ENCODE measurements at places on chromosomes 3 and 15.

DNA sequence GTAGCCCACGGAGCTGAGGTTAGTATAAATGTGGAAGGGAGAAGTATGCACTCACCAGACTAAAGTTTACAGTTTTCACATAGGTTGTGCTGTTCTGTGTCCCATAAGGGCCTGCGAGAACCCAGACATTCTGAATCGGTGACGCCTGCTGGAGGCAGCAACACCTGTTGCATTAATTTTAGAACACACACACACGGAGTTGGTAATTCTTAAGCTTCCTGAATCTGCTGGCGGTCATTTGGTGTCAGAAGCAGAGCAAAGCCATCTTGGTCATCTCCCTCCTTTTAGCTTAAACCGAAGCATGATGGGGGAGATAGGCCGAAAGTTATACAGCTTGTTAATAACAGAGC lies 41.1 kb upstream of the AP3B2 start:
- DNase-seq, result no peak

DNA sequence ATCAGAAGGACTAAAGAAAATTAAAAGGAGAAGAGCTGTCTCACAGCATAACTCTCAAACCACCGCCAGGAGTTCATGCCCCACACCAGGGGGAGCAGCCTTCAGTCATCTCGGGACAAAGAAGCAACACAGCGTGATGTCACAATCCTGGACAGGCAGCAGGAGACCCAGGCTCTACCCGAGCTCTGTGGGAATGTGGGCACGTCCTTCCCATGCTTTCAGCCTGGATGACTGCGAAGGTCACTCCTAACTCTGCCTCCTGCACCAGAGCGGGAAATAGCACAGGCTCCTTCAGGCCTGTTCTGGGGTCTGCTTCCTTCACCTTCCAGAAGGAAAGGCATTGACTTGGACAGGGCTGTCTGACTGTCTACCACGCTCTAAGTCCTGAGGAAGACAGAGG lies 31.3 kb downstream of the NOX5 start:
- peak; percentile 64 for DNase-seq

- peak; percentile 57 for DNase-seq
Observed at GRCh38 chr15:71443538-71443937, 328.3 kb downstream of the THSD4 start.

GRCh38 chr3:29683018-29683993 lies 402.4 kb downstream of the RBMS3 start:
- DNase-seq, result no peak

- no peak for DNase-seq
Observed at GRCh38 chr15:81419332-81419943, 45.4 kb upstream of the TMC3 start.

GRCh38 chr3:16916840-16917239 lies 32.1 kb downstream of the PLCL2 start:
- no peak for DNase-seq

- peak; percentile 82 for DNase-seq
Observed at GRCh38 chr15:90219421-90220141, 14.2 kb downstream of the CIB1 start.

- no peak for DNase-seq
Observed at GRCh38 chr3:107251819-107252218, 125.4 kb upstream of the CCDC54 start.

DNA sequence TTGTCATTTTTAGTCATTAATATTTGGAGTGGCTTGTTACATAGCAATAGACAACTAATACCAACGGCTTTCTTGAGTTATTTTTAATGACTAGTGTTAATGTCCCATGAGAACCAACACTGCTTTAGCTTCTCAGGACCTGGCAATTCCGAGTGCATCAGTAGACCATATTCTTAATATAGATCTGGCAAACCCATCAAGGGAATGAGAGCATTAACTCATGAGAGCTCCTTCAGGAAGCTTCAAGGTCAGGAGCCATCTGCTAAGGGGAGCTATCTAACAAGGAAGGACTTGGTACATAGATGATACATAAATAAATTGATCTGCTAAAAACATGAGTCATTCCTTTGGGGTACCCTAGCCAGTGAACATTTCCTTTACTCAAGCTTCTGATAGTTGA lies 122.6 kb upstream of the EPHA3 start:
- DNase-seq, result no peak

- DNase-seq, result no peak
Observed at GRCh38 chr3:44902628-44903027, 28.2 kb downstream of the TGM4 start.

- no peak for DNase-seq
Observed at GRCh38 chr3:148253713-148254112, 444.0 kb upstream of the AGTR1 start.

GRCh38 chr15:77839456-77839855 lies 206.7 kb upstream of the LINGO1 start:
- no peak for DNase-seq

GRCh38 chr3:42148982-42149432 lies 57.9 kb downstream of the TRAK1 start:
- peak; percentile 86 for DNase-seq

DNA sequence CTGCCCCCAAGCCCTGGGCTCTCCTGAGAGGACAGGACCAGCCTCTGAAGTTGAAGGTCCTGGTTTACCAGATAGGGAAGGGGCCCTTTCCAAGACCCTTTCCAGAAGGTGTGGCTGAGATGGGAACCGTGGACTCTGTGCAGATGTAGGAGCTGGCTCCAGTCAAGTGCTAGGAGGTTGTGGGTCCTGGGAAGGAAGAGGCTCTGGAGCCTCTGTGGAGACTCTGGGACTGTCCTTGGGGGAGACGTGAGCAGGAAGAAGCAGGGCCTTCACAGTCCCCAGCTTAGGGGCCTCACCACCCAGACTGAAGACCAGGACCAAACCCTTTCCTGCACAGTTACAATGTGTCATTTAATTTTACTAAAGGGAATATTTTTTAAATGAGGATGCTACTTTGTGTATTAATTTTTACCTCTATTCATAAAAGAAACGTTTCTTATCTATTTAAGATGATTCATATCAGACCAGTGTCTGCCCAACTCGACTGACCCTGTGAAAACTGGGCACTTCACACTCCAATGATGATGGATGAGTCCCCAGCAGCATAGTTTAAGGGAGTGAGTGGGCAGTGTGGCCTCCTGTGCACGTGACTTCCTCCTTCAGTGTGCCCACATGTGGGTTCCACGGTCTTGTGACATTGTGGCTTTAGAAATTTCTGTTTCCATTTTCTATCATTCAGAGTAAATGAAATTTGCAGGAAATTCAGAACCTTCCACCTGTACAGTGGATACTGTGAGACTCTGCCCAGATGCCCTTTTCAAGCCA lies 10.9 kb downstream of the CCR5AS start:
- DNase-seq, result no peak

GRCh38 chr3:143045639-143046038 lies 44.3 kb downstream of the U2SURP start:
- no peak for DNase-seq

GRCh38 chr3:62835554-62836236 lies 39.5 kb downstream of the CADPS start:
- DNase-seq, result no peak

DNA sequence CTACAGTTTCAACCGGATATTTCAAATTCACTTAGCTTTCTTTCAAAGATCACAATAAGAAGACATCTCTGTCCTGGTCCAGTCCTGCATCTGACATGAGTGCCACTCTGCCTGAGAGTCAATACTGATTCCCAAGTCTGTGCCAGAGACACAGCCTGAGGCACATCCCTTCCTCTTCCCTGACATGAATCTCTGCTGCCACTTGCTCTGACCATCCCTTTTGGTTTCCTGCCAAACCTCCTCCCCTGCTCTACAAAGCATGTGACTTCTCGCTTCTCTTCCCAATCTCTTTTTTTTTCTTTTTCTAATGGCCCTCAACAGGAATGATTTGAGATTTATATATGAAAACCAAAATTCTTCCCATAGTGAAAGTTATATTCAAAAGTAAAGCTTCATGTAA lies 117.9 kb downstream of the MECOM start:
- DNase-seq, result no peak

- no peak for DNase-seq
Observed at GRCh38 chr3:11170052-11170770, 15.9 kb downstream of the HRH1 start.

- DNase-seq, result peak; percentile 60
Observed at GRCh38 chr3:50516440-50516871, 13.0 kb upstream of the CACNA2D2 start.

DNA sequence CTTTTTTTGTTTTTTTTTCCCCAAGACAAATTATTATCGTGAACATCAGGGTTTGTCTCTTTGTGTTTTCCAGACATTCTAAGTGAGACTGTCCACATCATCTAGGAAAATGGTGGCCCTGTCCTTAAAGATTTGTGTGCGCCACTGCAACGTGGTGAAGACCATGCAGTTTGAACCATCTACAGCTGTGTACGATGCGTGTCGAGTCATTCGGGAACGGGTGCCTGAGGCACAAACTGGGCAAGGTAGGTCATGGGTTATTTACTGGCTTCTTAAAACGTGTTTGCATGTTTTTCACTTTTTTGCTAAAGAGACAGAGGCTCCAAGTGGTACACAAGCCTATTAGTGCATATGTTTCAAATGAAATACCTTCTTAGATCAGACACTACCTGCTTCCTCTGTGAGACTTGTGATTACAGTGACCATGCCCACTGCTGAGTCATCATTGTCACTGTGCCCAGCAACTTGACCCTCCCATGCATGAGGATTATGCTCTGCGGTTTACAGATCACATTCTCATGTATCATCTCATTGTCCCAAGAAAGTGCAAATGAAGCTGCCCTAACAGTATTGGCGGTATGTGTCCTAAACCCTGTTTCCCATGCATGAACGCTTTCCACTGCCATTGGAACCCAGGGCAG lies 395.2 kb upstream of the TPM1 start:
- no peak for DNase-seq

GRCh38 chr3:193114431-193115340 lies 126.3 kb upstream of the PLAAT1 start:
- no peak for DNase-seq
